Suppressor macrophage treated with lipopolysaccharide for 1 hour (primary cell): ENCODE measurements at places on chromosomes 11 and 22.

DNA sequence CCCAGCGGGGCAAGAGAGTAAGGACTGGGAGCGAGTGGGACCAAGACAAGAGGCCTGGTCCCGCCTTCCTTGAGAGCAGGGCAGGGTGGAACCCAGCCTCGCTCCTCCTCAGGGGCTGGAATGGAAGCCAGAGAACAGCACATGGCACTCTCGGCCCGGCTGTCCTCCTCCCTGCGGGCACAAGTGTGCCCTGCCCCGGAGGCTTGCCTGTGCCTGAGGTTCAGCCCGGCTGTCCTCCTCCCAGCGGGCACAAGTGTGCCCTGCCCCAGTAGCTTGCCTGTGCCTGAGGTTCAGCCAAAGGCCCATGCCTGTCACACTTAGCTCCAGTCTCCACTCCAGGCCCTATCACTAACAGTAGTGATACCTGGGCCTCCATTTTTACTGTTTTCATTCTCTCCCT, 24.2 kb downstream of the SULT4A1 start:
- DNase-seq, result no peak

DNA sequence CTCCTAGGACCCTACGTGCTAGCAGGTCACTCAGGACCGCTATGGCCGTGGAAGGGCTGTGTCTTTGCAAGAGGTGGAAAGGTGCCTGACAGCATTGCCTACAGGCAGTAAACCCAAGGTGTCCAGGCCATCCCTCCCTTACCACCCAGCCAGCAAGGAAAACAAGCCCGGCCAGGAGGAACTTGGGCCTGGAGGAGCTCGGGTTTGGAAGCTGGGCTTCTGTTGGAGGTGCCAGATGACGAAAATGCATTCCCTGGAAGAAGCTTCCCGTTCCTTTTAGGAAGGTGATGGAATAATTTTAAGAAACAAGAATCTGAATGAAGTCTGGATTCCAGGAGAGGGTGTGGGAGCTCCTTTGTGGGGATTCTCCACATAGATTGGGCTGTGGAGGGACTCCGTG, 23.6 kb downstream of the FBLN1 start:
- DNase-seq, result no peak

DNA sequence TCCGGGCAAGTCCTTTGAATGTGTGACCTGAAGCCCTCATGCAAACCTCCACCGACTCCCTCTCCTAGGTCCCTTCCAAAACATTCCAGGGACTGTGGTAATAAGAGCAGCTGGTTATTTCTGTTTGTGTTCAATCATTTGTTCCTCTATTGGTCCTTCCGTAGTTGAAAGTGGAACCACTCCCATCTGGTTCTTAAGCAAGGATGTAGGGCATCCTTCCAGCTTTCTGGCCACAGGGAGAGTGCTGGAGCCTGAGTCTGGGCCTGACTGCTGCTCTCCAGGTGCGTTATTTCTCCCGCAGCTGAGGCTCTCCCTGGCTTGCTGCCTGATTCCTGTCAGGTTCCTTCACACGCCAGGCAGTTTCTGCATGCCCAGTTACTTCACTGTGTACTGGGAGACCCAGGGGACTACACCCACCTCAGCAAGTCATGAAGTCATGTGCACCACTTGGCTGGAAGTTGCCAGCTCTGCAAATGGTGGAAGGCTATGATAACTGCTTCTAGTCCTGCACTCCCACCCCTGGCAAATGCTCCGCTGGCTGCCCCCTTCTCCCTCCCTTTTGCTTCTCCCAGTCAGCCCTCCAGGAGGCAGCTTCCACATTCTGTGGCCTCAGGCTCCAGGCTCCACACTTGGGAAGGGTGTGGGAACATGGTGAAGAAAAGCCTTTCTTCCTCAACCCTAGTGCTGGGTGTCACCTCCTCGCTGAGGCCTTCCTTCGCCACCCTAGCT, 4.0 kb upstream of the ALX4 start:
- DNase-seq, result no peak

- no peak for DNase-seq
Measured at GRCh38 chr11:111733611-111734088, 32.5 kb downstream of the PPP2R1B start.

DNA sequence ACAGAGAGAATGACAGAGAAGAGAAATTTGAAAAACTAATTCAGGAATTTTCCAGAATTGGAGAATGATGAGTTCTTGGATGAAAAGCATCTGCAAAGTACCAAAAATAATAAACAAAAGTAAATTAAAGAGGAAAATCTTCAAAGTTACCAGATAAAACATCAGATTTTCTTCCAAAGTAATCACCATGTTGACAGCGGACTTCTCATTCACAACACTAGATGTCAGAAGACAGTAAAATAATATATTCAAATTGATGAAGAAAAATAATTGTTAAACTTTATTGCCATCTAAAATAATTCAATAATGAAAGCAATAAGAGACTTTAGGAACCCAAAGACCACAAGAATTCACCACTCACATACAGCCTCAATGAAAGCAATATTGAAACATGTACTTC, 355.2 kb downstream of the DYNC2H1 start:
- no peak for DNase-seq

- no peak for DNase-seq
Measured at GRCh38 chr11:62981743-62982142, 3.0 kb downstream of the SLC22A6 start.

GRCh38 chr22:23137905-23138561, 3.8 kb downstream of the RSPH14 start:
- peak; percentile 32 for DNase-seq

DNA sequence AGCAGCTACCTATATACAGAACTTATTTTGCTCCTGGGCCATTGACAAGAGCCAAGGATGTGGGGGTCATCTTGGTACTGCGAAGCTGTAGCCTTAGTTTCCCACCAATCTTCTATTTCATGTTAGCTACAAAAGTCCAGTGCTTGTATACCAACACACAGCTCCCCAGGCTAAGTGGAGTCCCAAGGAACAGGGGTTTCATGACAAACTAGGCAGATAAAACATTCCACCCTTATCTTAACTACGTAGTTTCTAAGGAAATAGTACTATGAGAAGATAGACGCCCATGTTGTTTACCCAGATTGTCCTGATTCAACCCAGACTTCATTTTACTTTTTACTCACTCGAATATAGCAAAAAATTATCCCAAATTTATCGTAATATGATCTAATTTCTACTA, 218.5 kb downstream of the DYNC2H1 start:
- DNase-seq, result no peak

- no peak for DNase-seq
Measured at GRCh38 chr11:2569321-2569721, 124.5 kb downstream of the KCNQ1 start.

GRCh38 chr22:46025225-46025972, 48.4 kb upstream of the WNT7B start:
- no peak for DNase-seq

DNA sequence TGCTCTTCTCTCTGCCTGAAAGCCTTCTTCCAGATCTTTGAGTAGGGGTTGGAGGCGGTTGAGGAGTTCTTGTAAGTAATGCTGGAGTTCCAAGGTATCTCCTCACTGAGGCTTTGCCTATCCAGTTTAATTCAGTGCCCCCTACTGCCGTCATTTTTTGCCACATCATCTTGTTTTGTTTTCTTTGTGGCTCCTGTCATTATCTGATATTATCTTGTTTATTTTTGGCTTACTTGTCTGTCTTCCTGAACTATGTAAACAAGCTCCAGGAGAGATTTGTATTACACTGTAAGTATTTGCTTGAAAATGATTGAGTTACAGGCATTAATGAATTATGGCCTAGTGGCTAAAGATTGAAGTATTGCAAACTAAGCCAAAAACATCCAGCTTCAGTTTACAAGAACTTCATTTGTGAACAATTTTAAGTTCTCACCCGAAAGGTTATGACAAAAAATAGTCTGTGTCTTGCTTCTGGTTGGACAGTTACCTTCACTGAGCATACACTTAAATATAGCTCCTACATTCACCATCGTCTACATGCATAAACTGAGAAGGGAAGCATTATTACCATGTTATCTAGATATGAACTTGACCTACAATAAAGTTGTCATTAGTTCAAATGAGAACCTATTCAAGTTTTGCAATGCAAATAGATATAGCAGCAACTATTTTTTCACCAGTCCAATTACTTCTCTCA, 154.8 kb downstream of the ARHGAP42 start:
- no peak for DNase-seq

DNA sequence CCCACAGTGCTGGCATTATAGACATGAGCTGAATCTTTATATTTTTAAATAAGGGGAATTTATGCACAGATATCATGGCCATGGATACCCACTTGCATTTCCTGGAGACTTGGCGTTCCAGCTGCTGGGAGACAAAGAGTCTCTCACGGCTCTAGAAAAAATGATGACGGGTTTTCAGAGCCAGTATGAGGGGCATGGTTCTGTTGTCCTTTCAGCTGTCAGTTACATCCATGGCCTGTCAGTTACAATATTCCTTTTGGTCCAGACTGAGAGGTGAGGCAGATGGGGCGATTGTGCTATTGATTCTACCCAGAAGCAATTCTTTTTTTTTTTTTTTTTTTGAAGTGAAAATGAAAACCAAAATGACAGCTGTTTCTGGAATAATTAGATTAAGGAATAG, 29.7 kb downstream of the USH1C start:
- DNase-seq, result no peak

- no peak for DNase-seq
Measured at GRCh38 chr22:29531419-29531818, 22.1 kb downstream of the THOC5 start.
